Right cardiac atrium (tissue), 5 donors: ENCODE measurements at places on chromosomes 6 and 20.

GRCh38 chr20:24779946-24780345, 169.1 kb upstream of the CST7 start:
- DNase-seq = no peak

- no peak for DNase-seq
These were observed 23.3 kb downstream of the KCNK15 start for GRCh38 chr20:44768854-44769480.

DNA sequence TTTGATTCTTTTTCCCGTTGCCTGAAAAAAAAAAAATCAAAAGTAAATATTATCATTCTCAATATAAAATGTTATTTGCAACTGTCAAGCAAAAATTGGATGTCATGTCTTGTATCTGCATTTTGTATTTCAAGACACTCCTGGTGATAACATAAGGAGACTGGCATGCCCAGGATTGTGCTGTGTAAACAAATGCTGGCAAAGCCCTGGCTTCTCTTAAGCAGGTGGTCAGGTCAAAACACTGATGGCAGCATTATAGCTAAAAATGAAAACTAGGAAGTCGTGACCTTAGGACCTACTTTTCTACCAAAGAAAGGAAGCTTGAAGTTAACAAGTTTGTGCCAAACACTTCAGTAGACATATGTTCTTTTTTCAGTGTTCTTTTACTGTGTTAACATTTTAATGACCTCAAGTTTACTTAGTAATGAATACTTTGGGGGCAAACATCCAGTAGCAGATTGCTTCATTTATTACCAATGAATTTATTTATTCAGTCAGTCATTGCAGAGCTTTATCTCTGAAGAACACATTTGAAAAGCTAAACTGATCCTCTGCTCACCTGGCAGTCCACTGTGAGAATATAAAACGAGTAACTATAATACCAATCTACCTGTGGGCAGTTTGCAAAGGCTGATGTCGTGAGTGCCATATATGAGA, 243.1 kb upstream of the FLRT3 start:
- DNase-seq = no peak

DNA sequence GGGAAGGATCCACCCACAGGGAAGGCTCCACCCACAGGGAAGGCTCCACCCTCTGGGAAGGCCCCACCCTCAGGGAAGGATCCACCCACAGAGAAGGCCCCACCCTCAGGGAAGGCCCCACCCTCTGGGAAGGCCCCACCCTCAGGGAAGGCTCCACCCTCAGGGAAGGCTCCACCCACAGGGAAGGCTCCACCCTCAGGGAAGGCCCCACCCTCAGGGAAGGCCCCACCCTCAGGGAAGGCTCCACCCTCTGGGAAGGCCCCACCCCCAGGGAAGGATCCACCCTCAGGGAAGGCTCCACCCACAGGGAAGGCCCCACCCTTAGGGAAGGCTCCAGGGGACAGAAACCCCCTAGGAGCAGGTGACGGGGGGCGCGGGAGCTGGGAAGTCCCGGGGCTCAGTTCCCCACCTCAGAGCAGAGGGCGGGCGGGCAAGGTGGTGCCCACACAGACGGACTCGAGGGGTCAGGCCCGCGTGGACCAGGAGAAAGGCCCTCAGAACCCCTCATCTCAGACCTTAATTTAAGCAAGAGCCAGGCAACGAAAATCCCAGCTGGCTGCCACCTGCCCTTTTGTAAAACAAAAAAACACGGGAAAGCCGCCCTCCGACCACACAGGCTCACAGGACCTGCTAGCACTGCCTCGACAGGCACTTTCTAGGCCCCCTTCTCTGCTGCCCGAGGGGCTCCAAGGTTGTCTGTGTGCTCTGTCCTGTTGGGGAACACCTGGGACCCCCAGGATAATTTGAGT, 39.7 kb downstream of the KCNQ2 start:
- DNase-seq = no peak

DNA sequence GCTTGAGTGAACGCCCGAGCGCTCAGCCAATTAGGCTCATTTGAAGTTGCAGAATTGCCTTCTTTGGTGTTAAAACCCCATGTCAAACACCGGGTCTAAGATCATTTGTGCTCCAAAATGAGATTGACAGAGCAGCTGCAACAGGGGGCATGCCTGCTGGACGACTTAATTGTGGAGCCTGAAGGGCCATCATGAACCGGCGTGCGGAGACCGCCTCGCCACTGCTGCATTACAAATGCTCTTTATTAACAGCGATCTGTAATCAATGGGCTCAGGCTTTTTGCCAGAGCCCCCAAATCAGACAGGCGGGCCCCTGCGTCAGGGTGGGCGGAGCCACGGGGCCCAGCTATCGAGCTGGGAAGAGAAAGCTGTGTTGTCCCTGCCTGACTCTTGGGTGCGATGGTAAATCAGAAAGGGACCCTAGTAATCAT, 183.2 kb downstream of the SIM1 start:
- no peak for DNase-seq
